Upper lobe of left lung (tissue), 6 donors: ENCODE measurements at places on chromosomes 13 and 19.

DNA sequence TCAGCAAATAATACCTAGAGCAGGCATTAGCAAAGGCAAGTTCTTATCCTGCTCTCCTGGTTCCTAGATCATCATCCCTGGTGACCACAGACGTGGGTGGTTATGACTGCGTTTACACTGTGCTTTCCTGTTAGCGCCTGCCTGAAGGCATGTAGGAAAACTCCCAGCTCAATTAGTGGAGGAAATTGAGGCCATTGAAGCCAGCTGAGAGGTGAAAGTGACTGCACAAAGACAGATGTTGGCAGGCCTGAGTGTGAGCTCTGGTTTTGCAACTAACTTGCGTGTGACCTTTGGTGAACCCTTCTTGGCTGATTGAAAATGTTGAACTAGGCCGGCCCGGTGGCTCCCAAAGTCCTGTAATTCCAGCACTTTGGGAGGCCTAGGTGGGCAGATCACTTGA lies 17.5 kb upstream of the NWD1 start:
- H3K4me3 ChIP-seq = no peak overlapping the region
- H3K36me3 ChIP-seq = no peaks in the 10 kb centered on the region
- H3K27me3 ChIP-seq = no peaks in the 10 kb centered on the region
- H3K4me1 ChIP-seq = no peaks in the 10 kb centered on the region
- H3K27ac ChIP-seq = no peak overlapping the region
- DNase-seq = peak; percentile 22

- DNase-seq = no peak
- H3K27me3 ChIP-seq = no peaks in the 10 kb centered on the region
- no peak overlapping the region for H3K27ac ChIP-seq
- no peak overlapping the region for H3K4me3 ChIP-seq
- peaks cover 3% of the 10 kb centered on the region for H3K36me3 ChIP-seq
These were observed 17.7 kb downstream of the CCDC122 start for GRCh38 chr13:43861863-43862262.

DNA sequence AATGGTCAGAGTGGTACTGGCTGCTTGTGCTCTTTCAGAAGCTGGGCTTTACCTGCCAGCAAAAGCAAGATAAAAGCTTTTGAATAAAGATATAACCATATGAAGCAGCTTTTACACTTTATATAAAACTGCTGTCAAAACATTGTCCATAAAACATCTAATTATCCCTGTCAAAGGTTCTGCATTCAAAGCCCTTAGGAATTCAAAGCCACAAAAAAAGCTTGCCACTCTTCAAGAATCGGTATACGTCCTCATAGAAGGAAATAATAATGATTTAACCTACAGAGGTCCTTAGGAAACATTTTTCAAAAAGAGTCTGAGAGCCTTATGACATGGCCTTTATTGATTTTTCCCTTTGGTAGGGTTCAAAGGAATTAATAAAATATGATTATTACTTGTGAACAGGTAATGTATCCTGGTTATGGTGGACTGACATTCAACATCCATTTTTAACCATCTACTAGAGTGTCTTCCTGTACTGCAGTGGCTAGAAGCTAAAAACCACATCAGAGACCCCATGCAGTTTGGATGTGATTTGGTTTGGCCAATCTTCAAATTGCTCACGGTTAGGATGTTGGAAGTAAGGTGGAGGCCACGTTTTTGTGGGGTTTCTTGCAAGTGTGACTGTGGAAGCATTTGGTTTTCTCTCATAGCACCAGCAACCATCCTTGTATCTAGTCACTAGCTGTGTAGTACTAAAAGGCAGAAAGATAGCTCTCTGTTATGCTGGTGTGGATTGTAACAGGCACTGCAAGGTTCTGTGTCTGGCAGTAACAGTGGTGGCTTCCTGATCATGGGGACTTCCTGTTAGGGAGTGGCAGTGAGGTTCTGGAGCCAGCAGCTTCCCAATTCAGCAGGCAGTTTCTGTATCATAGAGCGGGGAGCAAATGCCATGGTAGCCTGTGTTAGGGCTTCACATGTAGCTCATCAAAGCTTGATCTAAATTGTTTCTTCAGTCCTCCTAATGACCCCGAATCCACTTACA lies 441.5 kb downstream of the DIAPH3 start:
- no peak overlapping the region for H3K27ac ChIP-seq
- DNase-seq = no peak
- H3K4me1 ChIP-seq = peaks cover 5% of the 10 kb centered on the region
- no peaks in the 10 kb centered on the region for H3K27me3 ChIP-seq
- no peak overlapping the region for H3K4me3 ChIP-seq
- no peaks in the 10 kb centered on the region for H3K36me3 ChIP-seq

- H3K4me1 ChIP-seq = peaks cover 18% of the 10 kb centered on the region
- H3K36me3 ChIP-seq = no peaks in the 10 kb centered on the region
- H3K27ac ChIP-seq = no peak overlapping the region
These were observed 10.4 kb upstream of the RASA3 start for GRCh38 chr13:114142640-114143490.

- H3K27me3 ChIP-seq = no peaks in the 10 kb centered on the region
- no peaks in the 10 kb centered on the region for H3K4me1 ChIP-seq
- H3K27ac ChIP-seq = no peak overlapping the region
- no peak for DNase-seq
- no peak overlapping the region for H3K4me3 ChIP-seq
- H3K36me3 ChIP-seq = no peaks in the 10 kb centered on the region
These were observed 135.2 kb downstream of the TSHZ3 start for GRCh38 chr19:31214086-31214485.

- DNase-seq = no peak
- H3K4me3 ChIP-seq = no peak overlapping the region
- H3K27me3 ChIP-seq = no peaks in the 10 kb centered on the region
- no peaks in the 10 kb centered on the region for H3K36me3 ChIP-seq
- no peaks in the 10 kb centered on the region for H3K4me1 ChIP-seq
- no peak overlapping the region for H3K27ac ChIP-seq
These were observed 6.9 kb downstream of the KIR3DL3 start for GRCh38 chr19:54731191-54731590.

- peak; percentile 43 for DNase-seq
- no peak overlapping the region for H3K27ac ChIP-seq
- H3K4me1 ChIP-seq = peaks cover 16% of the 10 kb centered on the region
- no peak overlapping the region for H3K4me3 ChIP-seq
- no peaks in the 10 kb centered on the region for H3K27me3 ChIP-seq
- peaks cover 15% of the 10 kb centered on the region for H3K36me3 ChIP-seq
These were observed 23.3 kb downstream of the PRR12 start for GRCh38 chr19:49614096-49614833.

DNA sequence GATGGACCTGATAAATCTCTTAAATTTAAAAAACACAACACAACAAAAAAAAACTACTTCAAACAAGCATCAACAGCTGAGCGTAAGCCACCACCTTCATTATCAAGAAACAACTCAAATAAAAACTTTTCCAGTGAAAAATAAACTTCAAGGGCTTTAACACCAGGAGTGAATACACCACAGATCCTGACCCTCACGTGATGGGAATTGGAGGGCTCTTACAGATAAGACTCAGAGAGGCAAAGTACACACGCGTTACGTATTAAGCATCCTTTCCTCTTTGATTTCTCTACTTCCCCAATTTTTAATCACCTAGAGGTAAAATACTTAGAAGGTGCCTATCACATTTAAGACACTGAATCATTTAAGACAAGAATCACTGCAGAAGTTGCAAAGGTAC lies 573 bp upstream of the STARD13 start:
- no peak for DNase-seq
- H3K36me3 ChIP-seq = no peaks in the 10 kb centered on the region
- peak overlapping the region; percentile 69 for H3K4me3 ChIP-seq

- H3K4me3 ChIP-seq = no peak overlapping the region
- peaks cover 55% of the 10 kb centered on the region for H3K4me1 ChIP-seq
- H3K27me3 ChIP-seq = no peaks in the 10 kb centered on the region
- H3K27ac ChIP-seq = peak overlapping the region; percentile 69
- DNase-seq = no peak
- no peaks in the 10 kb centered on the region for H3K36me3 ChIP-seq
These were observed 41.5 kb downstream of the NFIC start for GRCh38 chr19:3407556-3408516.

DNA sequence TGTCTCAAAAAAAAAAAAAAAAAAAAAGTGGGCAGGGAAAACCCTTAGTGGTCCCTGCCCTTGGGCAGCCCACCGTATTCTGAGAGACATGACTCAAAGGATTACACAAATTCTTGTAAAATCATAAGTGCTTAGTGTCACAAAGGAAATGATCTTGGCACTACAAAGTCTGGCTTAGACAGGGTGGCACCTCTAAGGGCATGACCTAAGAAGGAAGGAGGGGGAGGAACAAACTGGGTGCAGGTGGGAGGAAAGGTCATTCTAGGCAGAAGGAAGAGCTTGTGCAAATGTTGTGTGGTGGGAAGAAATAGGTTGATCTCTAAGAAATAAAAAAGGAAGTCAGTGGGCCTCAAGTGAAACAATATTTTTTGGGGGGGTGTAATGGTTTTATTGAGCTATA lies 10.4 kb downstream of the PNPLA6 start:
- H3K4me3 ChIP-seq = no peak overlapping the region
- peak overlapping the region; percentile 83 for H3K27ac ChIP-seq
- H3K36me3 ChIP-seq = peaks cover 58% of the 10 kb centered on the region
- no peaks in the 10 kb centered on the region for H3K27me3 ChIP-seq
- DNase-seq = no peak

DNA sequence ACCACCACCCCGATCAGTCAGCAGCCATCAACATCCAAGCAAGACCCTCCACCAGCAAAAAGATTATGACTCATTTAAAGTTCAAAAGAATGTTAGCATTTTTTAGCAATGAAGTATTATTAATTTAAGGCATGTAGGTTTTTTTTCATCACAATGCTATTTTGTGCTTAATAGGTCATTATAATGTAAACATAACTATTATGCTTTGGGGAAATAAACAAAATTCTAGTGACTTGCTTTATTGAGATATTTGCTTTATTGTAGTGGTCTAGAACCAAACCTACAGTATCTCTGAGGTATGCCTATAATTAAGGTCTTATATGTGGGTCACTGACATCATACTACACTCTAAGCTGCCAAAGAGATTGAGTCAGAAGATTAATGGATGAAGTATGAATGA lies 20.0 kb downstream of the KLF12 start:
- no peak for DNase-seq
- no peak overlapping the region for H3K27ac ChIP-seq
- no peaks in the 10 kb centered on the region for H3K36me3 ChIP-seq
- H3K27me3 ChIP-seq = no peaks in the 10 kb centered on the region

DNA sequence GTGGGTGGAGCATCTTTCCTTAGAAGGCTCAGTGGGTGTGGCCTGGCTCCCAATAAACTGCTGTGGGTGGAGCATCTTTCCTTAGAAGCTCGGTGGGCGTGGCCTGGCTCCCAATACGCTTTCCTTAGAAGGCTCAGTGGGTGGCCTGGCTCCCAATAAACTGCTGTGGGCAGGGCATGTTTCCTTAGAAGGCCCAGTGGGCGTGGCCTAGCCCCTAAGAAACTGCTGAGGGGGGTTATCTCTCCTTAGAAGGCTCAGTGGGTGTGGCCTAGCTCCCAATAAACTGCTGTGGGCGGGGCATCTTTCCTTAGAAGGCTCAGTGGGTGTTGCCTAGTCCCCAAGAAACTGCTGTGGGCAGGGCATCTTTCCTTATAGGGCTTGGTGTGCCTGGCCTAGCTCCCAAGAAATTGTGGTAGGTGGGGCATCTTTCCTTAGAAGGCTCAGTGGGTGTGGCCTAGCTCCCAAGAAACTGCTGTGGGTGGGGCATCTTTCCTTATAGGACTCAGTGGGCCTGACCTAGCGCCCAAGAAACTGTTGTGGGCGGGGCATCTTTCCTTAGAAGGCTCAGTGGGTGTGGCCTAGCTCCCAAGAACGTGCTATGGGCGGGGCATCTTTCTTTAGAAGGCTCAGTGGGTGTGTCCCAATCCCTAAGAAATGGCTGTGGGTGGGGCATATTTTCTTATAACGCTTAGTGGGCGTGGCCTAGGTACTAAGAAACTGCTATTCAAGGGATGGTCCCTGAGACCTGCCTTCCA lies 10.3 kb downstream of the HSH2D start:
- H3K4me1 ChIP-seq = peaks cover 2% of the 10 kb centered on the region
- no peak overlapping the region for H3K27ac ChIP-seq
- no peak for DNase-seq
- H3K4me3 ChIP-seq = no peak overlapping the region
- H3K27me3 ChIP-seq = no peaks in the 10 kb centered on the region
- peaks cover 8% of the 10 kb centered on the region for H3K36me3 ChIP-seq

DNA sequence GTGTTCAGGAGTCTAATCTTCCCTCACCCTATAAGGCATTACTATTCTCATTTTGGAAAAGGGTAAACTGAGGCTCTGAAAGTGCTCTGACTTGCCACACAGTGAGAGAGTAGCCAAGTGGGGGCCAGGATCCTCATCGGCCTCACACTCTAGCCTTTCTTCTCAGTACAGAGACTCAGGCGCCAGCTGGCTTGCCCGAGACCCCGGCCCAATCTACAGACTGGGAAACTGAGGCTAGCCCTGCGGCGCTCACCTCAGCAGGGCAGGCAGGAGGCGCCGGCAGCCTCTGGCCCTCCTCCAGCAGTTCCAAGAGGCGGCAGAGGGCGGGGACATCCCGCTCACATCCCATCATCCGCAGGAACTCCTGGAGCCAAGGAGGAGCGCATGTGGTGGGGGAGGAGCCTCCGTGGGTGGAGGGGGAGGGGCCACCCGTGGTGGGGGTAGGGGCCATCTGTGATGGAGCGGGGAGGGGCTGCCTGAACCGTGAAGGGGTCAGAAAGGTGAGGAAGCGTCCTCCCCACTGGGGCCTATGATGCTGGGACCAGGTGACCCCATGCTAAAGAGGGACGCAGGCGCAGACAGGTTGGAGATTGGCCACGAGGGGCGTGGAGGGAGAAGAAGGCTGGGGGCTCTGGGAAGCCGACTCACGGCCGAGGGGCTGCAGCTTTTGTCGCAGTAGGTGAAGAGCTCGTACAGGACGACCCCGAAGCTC lies 8.7 kb upstream of the INSL3 start:
- DNase-seq = no peak
- peak overlapping the region; percentile 12 for H3K4me3 ChIP-seq
- no peak overlapping the region for H3K27ac ChIP-seq
- H3K36me3 ChIP-seq = no peaks in the 10 kb centered on the region

DNA sequence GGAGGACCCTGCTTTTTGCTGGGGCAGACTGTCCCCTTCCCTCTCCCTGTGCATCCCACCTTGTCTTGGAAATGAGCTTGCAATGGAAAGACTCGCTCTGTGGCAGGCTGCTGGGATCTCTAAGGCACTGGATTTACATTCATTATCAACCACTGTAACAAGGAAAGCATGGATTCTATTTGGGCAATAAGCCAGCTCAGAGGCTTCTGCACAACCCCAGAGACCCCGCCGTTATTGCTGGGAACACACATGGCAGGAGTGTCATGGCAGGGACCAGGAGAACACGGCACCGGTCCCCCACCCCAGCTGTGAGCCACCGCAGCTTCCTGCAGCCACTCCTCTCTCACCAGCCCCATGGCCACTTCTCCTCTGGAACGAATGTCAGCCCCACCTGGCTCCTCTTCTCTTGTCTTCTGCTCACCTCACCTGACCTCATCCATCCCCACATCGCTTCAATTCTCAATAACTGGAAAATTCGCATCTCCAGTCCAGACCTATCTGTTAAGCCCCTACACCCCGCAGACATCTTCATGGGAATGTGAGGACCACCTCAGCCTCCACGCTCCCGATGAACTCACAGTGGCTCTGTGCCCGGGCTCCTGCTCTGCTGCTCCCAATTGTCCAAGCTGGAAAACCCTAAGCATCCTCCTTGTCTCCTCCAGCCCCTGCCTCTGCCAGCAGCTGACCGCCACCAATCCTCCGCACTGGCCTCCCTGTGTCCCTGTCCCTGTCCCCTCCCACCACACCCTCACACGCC lies 181.5 kb downstream of the USP12 start:
- peaks cover 9% of the 10 kb centered on the region for H3K4me1 ChIP-seq
- peak; percentile 19 for DNase-seq
